ENCODE measurements at places on chromosomes 3 and 15. TPM values are rescaled to one million over a fixed set of nuclear protein-coding genes. Genes with fewer than 3 reads are reported as not detected.

The ISG20 gene
- 5.6 TPM for total RNA-seq

The AQP9 gene
- total RNA-seq, result not detected

The KIF7 gene
- 21.3 TPM for total RNA-seq

The GPR176 gene
- 131 TPM for total RNA-seq

DNA sequence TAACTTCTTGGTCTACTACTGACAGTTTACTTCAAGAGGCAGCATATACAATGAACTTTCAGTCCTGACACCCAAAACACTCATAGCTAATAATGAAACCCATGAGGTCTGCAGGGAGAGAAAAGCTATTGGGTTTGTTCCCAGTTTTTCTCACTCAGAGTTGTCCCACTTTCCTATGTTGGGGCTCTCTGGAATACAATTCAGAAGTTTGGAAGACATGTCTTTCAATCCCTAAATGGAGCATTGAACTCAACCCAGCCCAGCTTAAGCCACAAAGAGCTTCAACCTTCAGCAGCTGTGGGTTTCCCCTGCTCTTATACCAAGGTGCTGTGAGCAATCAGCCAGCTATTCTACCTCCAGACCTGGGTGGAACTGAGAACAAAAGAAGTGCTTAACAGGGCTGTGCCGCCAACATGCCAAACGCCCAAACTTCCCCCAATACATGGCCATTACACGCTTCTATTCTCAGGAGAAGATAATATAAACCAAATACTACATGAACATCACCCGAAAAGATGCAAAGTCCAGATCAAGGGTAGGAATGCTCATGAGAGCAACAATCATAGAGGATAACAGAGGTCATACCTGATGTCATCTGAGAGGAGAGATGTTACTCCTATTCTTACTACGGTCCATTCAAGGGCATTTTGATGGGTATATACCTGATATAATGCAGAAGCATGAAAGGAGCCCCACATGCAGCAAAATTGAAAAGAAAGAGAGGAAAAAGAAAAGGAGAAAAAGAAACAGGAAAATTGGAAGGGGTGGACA is 131.2 kb upstream of the TGFBR2 start:
- H3K4me3 ChIP-seq, result no peak overlapping the region
- no peak for DNase-seq
- H3K36me3 ChIP-seq, result peaks cover 11% of the 10 kb centered on the region
- no peaks in the 10 kb centered on the region for H3K27me3 ChIP-seq
- H3K4me1 ChIP-seq, result peaks cover 4% of the 10 kb centered on the region

DNA sequence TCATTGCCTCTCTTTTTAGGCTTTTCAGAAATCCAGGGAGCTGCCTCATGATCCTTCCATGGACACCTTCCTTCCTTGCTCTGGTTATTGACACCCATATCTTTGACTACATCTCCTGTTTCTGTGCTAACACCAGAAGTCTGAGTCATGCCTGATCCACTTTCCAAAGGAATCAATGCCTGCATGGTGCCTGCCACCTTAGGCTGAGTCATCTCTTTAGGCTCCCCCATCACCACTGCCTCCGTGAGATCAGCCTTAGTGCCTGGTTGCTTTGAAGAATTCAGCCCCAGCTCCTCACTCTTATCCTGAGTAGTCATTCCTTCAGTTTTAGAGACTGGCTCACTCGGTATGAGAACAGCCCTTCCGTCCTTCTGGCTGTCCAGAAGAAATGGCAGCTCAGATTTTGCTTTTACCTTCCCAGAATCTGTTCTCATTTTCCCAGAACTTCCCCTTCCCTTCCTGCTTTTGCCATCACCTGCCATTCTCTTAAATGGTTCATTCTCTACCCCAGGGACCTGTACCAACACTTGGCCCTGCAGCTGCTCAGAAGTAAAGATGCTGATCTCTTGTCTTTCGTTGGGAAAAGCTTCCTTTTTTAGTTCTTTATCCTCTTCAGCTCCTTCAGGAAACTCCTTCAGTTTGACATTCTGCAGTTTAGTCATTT is 105.3 kb downstream of the MAP4 start:
- H3K4me3 ChIP-seq, result no peak overlapping the region
- no peak for DNase-seq
- no peaks in the 10 kb centered on the region for H3K27me3 ChIP-seq
- H3K27ac ChIP-seq, result 0 out of 2 replicates have a peak overlapping the region, but pooled peaks have one; percentile 25
- peaks cover 29% of the 10 kb centered on the region for H3K36me3 ChIP-seq
- H3K4me1 ChIP-seq, result peaks cover 8% of the 10 kb centered on the region

DNA sequence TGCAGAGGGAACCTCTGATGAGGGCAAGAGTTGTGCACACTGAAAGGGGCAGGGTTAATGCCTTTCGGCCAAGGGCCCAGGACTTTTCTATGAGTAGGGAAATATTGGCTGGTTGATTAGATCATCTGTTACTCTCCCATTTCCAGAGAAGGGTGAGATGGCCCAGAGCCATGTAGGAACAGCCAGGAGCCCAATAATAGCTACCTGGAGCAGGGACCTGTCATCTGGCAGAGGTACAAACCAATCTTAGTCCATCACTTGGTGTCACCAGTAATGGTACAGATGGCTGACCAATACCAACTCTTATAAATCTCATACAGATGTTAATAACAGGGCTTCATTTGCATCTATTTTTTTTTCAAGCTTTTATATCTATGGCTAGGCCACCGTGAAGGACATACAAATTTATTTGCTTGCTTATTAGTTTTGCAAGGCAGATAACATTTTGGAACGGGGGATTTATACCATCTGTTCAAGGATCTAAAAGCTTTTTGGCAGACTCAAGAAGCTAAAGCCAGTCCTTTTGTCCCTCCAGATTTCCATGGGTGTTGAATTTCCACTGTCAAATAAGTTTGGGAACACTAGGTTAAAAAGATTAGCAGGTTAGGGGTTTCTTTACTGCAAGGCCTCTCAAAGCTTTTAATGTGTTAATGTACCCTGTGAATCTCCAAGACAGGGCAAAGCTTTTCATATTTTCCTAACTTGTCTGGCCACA is 79.3 kb downstream of the TNIK start:
- DNase-seq, result no peak
- no peaks in the 10 kb centered on the region for H3K27me3 ChIP-seq
- H3K4me1 ChIP-seq, result peaks cover 75% of the 10 kb centered on the region
- no peaks in the 10 kb centered on the region for H3K36me3 ChIP-seq

DNA sequence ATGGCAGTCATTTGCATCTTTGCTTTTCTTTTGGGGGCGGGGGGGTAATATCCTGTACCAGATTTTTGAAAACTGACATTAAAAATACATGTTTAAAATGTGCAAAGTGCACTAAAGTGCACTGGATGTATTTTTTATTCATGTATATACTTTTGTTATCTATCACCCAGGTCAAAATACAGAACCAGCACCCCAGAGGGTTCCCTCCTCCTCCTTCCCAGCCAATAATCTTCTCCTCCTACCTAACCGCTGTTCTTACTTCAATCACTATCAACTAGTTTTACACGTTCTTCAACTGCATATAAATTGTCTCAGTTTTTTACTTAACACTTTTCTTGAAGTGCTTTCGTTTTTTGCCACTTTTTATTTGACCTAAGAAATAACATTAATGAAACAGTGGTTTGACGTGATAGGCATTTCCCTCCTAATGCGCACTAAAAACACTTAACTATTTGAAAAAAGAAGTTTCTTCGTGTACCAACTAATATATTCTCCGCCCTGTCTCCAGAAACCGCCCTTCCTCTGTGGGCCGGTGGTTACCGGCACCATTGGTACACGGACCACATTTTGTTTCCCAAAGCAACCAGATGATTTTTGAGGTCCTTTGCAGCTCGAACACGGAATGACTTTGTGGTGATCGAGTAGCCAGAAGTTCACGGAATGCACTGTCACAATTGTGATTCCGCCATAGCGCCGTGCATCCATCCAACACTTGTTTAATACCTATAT is 836 bp upstream of the AKAP13 start:
- peak overlapping the region; percentile 72 for H3K27ac ChIP-seq
- H3K36me3 ChIP-seq, result no peaks in the 10 kb centered on the region
- no peak for DNase-seq

DNA sequence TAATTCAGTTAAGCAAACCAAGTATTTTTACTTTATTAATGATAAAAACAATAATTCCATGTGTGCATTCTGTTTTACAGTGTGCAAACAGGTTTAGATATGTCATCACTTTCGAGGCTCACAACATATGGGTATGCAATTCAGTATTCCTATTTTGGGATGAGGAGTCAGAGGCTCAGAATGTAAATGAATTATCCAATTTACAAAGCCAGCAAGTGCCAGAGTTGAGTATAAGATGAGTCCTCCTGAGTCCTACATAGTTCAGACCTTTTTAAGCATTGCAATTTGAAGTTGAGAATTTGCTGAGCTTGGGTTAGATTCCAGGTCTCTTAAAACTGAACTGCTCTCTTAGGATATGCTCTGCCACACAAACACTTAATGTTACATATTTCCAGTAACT is 424.2 kb upstream of the ROBO2 start:
- H3K4me3 ChIP-seq, result no peak overlapping the region
- H3K27me3 ChIP-seq, result no peaks in the 10 kb centered on the region
- no peaks in the 10 kb centered on the region for H3K4me1 ChIP-seq
- no peak for DNase-seq
- H3K36me3 ChIP-seq, result no peaks in the 10 kb centered on the region

DNA sequence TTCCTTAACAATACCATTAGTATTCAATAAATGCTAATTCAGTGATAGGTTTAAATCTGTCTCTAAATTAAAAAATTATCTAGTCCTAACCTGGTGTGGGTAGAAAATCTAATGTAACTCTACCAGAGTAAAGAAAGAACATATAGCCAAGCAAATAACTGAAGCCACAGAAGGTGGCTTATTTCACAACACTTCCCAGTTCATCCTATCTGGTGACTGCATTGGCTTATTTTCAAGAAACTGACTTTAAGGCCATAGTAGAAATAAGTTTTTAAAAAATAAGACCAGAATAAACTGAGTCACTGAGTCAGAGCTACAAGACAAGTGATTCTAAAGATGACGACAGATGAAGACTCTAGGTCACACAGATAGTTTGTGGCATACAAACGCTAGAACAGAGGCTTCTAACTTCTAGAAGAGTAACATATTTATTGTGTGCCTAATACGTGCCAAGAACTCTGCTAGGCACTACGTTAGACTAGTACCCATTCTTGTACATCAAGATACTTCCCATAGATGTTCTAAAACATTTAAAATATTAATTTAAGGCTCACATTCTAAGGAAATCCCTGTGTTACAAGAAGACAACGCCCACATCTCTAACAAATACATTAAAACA is 25.9 kb downstream of the TMCC1 start:
- H3K4me3 ChIP-seq, result no peak overlapping the region
- no peak for DNase-seq
- no peaks in the 10 kb centered on the region for H3K27me3 ChIP-seq
- H3K4me1 ChIP-seq, result peaks cover 26% of the 10 kb centered on the region
- peak overlapping the region; percentile 0 for H3K27ac ChIP-seq

- H3K4me1 ChIP-seq, result peaks cover 43% of the 10 kb centered on the region
- DNase-seq, result no peak
- H3K27ac ChIP-seq, result no peak overlapping the region
Observed at GRCh38 chr15:74786551-74787165, 4.8 kb downstream of the CSK start.

- H3K36me3 ChIP-seq, result no peaks in the 10 kb centered on the region
- H3K27me3 ChIP-seq, result no peaks in the 10 kb centered on the region
- DNase-seq, result no peak
- H3K27ac ChIP-seq, result peak overlapping the region; percentile 50
Observed at GRCh38 chr3:71428841-71429596, 154.5 kb downstream of the FOXP1 start.

GRCh38 chr3:16122661-16123060 is 51.8 kb upstream of the GALNT15 start:
- no peak overlapping the region for H3K4me3 ChIP-seq
- H3K4me1 ChIP-seq, result 0 out of 2 replicates have a peak, but pooled peaks cover 3% of the 10 kb centered on the region
- H3K27me3 ChIP-seq, result no peaks in the 10 kb centered on the region
- no peak for DNase-seq
- no peaks in the 10 kb centered on the region for H3K36me3 ChIP-seq
- H3K27ac ChIP-seq, result no peak overlapping the region

DNA sequence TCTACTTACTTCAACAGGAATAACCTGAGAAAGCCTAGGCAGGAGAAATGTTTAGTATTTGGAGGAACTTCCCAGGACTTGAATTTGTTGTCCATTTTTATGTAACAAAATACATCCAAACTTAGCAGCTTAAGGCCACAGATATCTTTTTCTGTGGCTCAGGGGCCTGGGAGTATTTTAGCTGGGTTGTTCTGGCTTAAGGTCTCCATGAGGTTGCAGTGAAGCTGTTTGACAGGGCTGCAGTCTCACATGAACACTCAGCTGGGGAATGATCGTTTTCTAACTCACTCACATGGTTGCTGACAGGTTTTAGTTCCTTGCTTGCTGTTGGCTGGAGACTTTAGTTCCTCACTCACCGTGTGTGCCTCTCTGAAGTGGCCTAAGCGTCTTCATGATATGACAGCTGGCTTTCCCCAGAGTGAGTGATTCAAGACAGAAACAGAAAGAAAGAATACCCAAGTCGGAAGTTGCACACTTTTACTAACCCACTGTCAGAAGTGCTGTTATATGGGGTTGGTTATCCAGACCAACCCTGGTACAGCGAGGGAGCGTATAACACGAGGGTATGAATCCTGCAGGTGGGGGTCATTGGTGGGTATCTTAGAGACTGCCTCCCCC is 229.7 kb upstream of the TBL1XR1 start:
- H3K27me3 ChIP-seq, result no peaks in the 10 kb centered on the region
- peaks cover 56% of the 10 kb centered on the region for H3K4me1 ChIP-seq
- no peak overlapping the region for H3K27ac ChIP-seq

Data from WTC11 (cell line).